ENCODE measurements at places on chromosomes 7 and 10.

DNA sequence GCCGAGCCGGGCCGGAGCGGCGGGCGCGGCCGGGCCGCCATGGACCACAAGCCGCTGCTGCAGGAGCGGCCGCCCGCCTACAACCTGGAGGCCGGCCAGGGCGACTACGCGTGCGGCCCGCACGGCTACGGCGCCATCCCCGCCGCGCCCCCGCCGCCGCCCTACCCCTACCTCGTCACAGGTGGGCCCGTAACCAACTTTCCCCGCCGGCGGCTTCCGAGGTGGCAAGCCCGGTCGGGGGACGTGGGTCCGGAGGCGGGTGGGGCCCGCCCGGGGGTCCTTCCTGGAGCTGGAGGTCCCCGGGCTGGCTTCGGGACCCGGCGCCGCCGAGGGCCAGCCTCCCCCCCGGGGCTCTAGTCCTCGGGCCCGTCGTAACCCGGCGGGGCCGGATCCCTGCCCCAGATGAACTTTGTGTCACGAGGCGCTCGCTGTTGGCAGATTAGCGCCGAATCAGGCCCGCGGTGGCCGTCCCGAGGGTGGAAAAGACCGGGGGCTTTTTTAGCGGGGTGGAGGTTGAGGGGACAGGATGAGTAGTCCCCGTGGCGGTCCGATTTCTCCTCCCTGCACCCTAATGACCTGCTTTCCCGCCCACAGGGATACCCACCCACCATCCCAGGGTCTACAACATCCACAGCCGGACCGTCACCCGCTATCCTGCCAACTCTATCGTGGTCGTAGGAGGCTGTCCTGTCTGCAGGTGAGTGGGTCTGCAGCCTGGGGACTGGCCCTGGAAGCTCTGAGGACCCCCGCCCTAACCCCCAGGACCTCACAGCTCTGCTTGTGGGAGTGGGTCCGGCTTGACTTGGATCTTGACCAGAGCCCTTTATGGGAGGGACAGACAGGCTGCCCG is 496 bp downstream of the BRI3 start:
- no peak for DNase-seq

DNA sequence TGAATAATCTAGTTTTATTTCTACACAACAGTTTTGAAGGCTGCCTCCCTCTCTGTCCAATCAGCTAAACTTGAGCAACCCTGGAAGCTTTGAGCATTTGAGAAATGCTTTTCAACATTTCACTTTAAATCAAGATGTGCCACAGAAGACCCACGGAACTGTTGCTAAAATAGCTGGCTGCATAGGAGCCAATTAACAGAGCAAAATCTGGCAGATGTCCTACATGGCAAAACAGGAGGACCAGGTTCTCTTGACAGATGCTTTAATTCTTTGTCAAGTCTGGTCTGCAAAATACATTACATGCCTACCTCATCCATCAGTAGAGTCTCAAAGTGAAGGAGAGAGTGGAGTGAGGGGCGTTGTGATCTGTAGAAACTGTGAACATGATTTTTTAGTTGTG is 185.9 kb downstream of the DPY19L1 start:
- no peak for DNase-seq

- no peak for DNase-seq
Measured at GRCh38 chr10:121099592-121099991, 248.4 kb downstream of the WDR11 start.

DNA sequence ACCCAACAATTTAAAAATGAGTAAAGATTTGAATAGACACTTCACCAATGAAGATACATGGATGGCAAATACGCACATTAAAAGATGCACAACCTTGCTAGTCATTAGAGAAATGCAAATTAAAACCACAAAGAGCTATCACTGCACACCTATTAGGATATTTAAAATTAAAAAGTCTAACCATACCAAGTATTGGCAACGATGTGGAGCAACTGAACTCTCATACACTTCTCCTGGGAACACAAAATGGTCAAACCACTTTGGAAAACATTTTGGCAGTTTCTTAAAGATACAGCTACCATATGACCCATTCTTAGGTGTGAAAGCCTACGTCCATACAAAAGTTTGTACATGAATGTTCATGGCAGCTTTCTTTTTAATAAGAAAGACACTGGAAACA is 36.1 kb downstream of the DCLRE1C start:
- DNase-seq, result no peak

Measured in cortex of kidney (tissue), 1 donor.